ENCODE measurements at places on chromosomes 2 and 18.

DNA sequence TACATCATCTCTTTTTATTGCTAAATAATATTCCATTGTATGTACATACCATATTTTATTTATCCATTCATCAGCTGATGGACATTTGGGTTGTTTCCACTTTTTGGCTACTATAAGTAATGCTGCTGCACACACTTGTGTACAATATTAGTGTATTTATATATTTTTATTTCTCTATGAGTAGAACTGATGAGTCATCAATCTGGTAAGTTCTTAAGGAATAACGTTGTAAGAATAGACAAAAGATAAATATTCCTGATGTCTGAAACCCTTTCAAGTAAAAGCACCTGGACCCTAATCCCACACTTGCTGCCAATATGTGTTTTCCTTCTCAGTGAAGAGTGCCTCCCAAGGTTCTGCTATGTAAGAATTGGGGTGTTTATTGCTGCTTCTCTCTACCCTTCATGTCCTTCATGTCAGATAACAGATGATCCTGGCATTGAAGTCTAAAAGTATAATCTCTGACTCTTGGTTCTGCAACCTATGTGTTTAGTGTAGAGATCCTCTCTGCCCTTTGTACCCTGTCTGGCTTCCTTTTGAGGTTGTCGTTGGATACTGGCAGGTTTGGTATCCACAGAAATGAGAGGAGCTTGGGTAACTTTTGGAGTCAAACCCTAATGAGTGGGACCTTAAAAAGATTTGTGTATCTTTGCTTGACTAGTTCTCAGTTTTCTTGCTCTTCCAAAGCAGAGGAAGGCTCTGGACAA lies 293.0 kb upstream of the EPC2 start:
- DNase-seq, result no peak

DNA sequence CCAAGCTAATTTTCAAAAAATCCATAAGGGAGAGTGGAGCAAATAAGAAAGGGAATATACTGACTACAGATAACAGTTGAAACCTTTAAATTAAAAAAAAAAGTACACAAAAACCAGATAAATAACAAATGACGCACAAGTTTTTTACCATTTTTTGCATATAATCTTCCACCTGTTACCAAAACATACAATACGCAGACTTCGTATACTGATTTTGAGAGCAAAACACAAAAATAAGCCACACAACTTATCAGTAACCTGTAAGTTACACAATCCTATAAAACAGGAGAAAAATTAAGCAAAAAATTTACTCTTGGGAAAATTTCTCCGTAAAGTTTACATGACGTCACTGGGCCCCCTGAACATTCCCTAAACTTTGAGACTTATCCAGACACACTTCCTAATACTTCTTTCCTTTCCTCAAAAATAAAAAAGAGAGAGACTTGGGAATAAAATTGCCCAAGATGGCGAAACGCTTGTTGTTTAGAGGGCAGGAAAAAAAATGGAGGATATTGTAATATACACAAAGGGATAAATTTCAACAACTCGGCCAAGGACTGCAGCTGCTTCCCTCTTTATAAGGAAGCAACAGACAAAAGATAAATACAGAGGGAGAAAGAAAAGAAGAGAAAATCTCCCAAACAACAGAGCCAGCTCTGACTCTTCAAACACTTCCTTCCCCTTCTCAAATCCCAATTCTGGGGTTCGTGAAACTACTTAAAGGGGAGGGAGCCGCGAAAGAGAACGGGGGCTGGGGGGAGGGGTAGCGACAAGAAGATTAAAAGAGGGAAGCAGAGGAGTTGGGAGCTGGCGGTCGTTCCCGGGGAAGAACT lies 1.6 kb downstream of the BAZ2B start:
- no peak for DNase-seq

DNA sequence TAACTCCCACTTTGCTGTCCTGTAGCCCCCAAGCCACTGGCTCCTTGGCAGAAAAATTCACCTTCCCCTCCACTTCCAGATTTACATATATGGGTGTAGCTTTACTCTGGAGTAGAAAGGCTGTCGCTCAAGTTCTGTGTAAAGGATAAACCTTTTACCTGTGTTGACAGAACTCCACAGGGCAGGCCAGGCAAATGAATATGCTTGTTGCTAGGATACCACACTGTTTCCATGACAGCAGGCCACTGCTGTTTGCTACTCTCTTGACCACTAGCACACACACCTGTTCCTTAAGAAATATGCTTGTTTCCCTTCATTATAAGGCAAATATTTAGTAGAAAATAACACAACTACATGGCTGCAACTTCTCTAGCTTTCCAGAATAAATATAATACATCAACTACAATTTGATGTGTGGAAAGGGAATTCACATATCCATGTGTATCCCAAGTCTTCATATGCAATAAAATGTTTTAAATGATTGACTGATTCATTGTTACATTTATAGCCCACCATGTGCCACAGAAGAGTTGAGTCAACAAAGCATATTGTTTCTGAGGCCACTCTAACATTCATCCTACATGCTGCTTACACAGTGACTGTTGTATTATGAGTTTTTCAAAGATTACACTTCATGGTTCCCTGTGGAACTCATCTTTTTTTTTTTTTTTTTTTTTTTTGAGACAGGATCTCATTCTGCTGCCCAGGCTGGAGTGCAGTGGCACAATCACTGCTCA lies 56.2 kb upstream of the ROCK1 start:
- DNase-seq, result peak; percentile 95

GRCh38 chr18:43634994-43635393 lies 357.7 kb upstream of the SYT4 start:
- DNase-seq, result no peak

- DNase-seq, result no peak
Measured at GRCh38 chr2:33632831-33633230, 33.7 kb upstream of the FAM98A start.

DNA sequence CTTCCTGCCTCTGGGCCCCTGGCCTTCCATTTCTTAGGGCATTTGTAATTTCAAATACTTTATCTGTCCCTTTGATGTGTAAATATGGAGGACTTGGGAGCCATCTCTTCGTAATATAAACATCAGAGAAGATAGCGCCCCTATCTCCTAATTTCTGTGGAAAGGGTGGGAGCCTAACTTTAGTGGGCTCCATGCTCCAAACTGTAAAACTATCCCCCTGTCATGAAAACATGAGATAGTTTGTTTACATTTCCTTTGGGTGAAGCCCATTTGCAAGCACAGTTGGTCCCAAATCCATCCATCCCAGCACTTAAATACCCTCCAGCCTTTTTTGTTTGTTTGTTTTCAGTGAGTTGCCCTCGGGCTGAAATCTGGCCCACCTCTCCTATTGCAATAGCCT lies 782.6 kb upstream of the FSHR start:
- DNase-seq, result no peak

GRCh38 chr2:166560022-166560421 lies 66.0 kb upstream of the SCN7A start:
- DNase-seq, result no peak

DNA sequence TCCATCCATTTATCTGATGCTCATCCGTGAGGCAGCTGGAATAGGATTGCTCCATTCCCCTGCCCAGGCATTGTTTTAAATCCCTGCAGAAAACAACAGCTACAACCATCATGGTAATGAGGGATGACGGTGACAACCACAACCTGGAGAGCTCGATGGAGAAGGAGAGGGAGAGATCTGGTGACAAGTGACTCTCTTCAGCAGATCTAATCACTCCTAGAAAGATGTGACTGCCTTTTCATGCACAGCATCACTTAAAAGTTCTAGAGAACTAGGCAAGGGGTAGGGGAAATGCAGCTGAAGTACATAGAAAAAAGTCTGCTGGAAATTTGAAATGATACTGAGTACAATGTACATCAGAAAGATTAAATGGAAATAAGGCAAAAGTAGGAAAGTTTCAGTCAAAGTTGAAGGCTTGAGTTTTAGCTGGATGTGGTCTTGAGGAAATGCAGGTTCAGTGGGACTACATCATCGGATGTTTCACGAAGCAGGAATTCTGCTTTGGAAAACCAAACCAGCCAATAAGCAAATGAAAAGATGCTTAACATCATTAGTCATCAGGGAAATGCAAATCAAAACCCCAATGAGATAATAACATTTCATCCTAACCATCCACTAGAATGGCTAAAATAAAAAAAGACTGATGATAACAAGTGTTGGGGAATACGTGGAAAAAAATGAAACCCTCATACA lies 6.8 kb upstream of the ARHGAP25 start:
- DNase-seq, result no peak

DNA sequence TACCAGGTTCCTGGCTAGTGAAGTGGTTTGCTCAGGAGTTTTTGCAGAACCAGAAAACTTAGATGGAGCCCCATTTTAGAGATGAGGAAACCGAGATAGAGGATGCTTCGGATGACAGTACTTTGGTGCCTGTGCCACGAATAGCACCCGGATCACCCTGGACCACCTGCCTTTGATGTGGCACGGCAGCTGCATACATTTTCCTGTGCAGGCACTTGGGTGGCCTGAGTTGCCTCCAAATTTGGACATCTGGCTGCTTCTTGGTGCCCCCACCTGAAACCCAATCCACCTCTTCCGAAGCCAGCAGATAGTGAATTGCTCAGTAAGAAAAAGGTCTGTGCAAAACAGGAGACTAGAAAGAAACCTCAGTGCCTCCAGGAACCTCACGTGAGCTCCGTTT lies 140.6 kb upstream of the ID2 start:
- no peak for DNase-seq

DNA sequence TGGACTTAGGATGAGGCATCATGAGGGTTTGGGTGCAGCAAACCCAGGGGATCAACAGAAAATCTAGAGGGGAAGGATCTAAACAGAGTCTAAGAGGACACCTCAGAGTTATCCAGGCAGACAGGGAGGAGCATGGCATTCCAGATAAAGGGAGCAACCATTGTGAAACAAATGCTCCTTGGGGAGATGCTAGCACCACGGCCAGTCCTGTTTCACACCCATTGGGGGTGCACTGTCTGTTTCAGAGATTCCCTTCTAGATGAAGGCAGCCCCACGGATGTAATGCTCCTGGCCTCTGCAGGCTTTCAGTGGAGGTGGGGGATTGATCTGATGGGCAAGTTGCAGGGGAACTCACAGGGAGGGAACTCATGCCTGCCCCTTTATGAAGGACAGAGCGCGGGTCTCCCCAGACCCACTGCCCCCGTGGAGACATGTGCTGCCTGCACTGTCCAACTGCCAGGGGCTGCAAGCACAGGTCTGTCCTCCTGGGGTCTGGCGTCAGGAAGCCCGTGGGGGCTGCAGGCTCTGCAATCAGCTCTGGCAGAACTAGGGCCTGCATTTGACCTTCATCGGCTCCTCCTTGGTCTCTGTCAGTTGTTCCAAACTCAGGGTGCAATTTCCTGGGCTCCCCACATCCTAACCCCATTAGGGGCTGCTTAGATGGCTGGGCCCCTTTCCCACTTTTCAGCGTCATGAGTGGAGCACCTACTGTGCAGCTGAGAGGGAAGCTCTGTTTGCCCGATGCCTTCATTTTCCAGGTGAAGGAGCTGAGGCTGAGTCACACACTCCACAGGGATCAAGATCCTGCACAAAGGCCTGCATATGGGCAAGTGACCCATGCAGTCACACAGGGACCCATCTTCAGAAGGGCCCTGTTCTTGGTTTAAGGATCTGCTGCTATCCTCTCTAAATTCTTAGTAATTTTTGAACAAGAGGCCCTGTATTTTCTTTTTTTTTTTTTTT lies 163.4 kb downstream of the ARL4C start:
- no peak for DNase-seq

DNA sequence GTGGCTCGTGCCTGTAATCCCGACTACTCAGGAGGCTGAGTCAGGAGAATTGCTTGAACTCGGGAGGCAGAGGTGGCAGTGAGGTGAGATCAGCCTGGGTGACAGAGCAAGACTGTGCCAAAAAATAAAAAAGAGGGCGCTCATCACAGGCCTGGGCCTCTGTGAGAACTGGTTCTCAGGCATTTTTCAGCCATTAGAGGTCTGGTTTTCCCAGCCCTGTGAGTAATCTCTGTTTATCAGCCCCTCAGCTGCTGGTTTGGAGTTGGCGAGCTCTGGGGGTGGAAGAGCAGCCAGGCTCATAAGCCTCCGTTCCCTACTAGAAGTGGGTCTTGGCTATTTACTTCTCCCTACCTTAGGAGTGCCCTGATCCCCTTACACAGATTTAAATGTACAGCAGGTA lies 53.1 kb downstream of the CHRNA1 start:
- no peak for DNase-seq

- DNase-seq, result no peak
Measured at GRCh38 chr2:157444641-157445040, 752 bp upstream of the CYTIP start.

GRCh38 chr2:109727929-109728447 lies 66.1 kb upstream of the RGPD5 start:
- DNase-seq, result no peak

GRCh38 chr2:71743995-71744675 lies 290.8 kb downstream of the DYSF start:
- DNase-seq, result no peak

DNA sequence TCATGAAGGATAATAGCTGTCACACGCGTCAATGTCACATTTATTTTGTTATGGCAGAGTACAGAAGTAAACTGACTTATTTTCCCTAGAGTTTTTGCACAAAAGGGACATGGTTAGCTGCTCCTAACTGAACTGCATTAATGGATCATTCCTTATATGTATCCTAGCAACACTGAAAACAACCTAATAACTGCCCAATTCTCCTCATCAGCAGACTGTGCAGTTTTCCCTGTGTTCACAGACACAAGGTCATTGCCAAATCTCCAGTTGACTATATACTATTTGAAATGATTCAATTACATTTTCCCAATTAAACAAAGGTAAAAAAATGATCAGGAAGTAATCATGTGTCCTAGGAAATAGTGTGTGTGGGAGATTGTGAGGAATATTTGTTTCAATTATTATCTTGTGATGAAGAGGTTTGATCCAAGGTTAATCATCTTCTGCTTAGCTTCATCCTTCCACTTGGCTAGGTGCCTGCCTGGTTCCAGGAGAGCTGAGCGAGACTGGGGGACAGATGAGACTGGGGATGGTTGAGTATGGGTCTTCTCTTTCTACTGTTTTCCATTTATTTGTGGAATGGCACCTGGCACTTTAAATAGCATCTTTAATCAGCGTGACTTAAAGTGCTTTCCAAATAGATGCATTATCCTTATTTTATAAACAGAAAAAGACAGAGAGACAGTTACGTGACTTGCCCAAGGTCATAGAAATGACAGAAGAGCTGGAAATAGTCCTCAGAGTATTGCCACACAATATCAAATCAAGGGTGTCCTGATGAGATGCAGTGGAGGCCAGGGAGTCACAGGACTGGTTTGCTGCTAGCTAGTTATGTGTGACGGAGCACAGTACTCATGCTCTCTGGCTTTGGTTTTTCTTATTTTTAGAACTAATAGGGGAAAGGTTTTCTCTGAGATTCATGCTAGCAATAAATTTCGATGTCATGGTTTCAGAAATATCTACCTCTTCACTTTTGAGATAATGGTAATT lies 335.6 kb downstream of the PIK3C3 start:
- no peak for DNase-seq

DNA sequence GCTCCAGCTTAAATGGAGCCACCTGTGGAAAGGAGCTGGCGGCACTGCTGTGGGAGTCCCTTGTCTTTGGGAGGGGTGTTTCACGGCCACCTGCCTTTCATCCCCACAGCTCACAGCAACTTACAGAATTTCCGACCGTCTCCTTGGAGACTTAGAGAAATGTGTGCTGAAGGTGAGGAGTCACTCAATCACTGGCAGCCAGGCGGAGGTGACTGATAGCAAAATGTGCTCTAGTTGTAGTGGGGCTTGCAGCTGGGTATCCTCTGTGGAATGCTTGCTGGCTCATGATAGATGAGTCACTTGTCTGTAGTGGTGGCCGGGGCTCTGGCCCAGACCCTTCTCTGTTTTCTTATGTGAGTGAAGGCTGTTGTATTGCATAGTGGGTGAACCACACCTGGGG lies 110.7 kb downstream of the SH3RF3 start:
- DNase-seq, result no peak
